ENCODE measurements at places on chromosomes 16 and 17.

GRCh38 chr17:57889892-57890856, 40.3 kb upstream of the MRPS23 start:
- H3K36me3 ChIP-seq: no peaks in the 10 kb centered on the region
- no peaks in the 10 kb centered on the region for H3K27me3 ChIP-seq
- H3K27ac ChIP-seq: no peak overlapping the region
- peaks cover 16% of the 10 kb centered on the region for H3K4me1 ChIP-seq

- H3K4me3 ChIP-seq: no peak overlapping the region
- H3K4me1 ChIP-seq: peaks cover 8% of the 10 kb centered on the region
- H3K27ac ChIP-seq: no peak overlapping the region
- H3K36me3 ChIP-seq: no peaks in the 10 kb centered on the region
- peaks cover 5% of the 10 kb centered on the region for H3K27me3 ChIP-seq
These were observed 41.5 kb upstream of the MED9 start for GRCh38 chr17:17435323-17435722.

- no peak for DNase-seq
- peak overlapping the region; percentile 71 for H3K4me3 ChIP-seq
- H3K27me3 ChIP-seq: no peaks in the 10 kb centered on the region
- H3K4me1 ChIP-seq: peaks cover 29% of the 10 kb centered on the region
- peaks cover 25% of the 10 kb centered on the region for H3K36me3 ChIP-seq
- peak overlapping the region; percentile 87 for H3K27ac ChIP-seq
These were observed 2.8 kb downstream of the SF3B3 start for GRCh38 chr16:70526403-70526802.

DNA sequence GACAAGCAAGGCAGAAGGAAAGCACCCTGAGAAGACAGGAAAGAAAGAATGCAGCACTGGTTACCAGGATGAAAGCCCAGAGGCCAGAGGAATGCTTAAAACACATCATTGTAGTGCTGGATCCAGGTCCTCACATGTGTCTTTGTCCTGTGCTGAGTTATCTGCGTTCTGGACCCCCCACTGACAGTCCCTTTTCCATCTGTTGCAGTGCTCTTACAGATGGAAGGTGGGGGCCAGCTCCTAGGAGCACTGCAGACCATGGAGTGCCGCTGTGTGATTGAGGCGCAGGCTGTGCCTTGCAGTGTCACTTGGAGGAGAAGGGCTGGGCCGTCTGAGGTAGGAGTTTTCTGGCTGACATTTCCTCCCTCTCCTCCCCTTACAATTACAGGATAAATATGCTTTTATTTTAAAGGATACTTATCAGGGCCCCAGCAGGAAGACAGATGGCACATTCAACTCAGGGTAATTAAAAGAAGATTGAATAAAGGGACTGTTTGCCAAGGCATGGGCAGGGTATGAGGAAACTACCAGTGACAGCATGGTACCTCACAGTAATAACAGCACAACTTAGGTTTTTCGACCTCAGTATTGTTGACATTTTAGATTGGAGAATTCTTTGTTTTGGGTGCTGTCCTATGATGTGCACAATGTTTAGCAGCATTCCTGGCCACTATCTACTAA, 3.0 kb downstream of the EME1 start:
- H3K27me3 ChIP-seq: no peaks in the 10 kb centered on the region
- no peak for DNase-seq
- peaks cover 15% of the 10 kb centered on the region for H3K4me1 ChIP-seq

DNA sequence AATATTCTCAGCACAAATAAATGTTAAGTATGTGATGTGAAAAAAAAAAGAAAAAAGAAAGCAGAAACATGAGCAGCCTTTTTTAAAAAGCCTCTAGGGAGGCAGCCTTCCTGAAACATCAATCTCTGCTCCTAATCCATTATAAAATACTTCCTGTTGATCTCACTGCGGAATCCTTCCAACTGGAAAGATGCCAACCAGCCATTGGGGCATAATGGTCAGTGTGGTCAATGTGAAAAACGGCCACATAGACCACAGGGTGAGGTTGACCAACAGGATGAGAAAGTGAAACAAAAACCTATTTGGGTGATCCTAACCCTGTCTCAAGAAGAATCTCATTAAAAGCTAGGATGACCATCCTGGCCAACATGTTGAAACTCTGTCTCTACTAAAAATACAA, 26.1 kb upstream of the ABCA8 start:
- no peaks in the 10 kb centered on the region for H3K36me3 ChIP-seq
- no peak for DNase-seq
- H3K27me3 ChIP-seq: no peaks in the 10 kb centered on the region

DNA sequence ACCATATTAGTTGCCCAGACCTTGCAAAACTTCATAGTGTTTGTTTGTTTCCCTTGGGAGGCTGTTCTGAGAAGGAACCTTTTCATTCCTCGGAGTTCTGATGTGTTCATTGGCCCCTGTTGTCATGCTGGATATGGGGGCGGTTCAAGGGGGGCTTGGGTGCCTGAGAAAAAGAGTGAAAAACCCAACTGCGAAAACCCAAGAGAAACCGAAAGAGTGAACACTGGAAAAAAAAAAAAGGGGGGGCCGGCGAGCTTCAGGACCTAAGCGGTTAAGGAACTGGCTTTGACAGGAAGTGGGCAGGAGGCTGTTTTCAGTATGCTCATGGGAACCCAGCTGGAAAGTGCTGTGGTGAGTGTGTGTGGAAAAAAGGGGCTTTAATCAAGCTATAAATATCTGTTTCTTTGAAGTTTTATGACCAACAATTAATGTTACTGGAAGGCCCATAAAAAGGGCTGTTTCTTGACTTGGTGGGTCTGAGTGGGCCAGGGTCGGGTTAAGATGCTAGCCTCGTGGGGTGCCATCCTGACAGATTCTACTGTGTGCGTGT, 510.7 kb downstream of the MAF start:
- no peaks in the 10 kb centered on the region for H3K36me3 ChIP-seq
- H3K27ac ChIP-seq: no peak overlapping the region
- no peaks in the 10 kb centered on the region for H3K4me1 ChIP-seq

DNA sequence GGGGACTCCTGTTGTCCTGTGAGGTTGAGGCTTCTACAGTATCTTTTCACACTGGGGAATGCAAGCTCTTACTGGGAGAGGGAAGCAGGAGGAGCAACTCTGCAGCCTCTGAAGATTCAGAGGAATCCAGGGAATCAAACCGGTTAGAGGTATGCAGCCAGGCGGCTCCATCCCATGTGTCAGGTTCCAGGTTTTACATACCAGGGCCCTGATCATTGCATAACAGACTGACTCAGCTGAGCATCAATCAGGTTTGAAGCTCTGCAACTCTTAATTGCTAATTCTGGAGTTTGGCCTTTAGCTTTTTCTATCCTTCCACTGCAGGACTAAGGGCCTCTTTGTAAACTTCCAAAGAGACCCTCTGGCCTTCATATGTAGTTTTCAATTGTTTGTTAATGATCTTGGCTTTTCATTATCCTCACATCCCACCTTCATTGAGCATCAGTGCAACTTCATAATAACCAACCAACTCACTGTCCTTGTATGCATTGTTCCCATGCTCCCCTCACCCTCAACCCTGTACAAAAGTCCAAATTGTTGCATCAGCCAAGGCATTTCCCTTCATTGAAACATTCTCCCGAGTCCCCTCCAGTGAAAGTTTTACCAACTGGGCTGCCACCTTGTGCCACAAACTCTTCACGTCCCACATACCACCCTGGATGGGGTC, 59.7 kb upstream of the DHX40 start:
- H3K4me1 ChIP-seq: peaks cover 2% of the 10 kb centered on the region
- no peaks in the 10 kb centered on the region for H3K36me3 ChIP-seq
- no peak overlapping the region for H3K4me3 ChIP-seq
- peak overlapping the region; percentile 1 for H3K27ac ChIP-seq
- no peaks in the 10 kb centered on the region for H3K27me3 ChIP-seq

DNA sequence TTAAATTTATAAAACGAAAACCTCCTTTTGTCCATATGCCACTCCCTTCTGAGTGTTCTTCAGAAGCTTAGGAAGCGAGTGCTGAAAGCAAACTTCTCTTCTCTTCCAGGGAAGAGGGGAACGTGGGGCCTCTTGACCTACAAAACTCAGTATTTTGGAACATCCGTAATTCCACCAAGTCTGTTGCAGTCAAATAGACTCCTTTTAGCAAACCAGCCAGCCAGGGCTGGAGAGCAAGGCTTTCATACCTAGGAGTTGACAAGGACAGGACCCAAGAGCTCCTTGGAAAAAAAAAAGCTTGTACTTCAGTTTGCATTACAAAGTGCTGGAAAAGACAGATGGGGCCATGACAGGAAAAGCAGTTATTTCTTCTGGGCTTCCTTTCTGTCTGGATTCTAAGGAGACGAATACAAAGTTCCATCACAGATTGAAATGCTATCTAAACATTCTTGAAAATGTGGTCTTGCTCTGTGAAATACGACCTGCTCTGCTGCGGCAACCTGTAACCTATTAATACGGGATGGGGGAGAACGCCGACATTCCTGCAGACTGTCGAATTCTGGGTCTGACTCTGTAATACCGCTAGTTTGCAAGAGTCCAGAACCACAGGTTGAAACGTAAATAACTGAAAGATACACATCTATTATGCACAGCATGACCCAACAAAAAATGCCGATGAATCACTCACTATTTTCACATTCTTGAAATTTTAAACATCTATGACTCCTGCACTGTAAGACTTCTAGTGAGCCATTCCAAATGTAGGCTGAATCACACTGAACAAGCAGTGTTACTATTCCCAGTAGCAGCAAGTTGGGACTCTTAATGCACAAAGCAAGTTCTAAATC, 20.6 kb downstream of the VPS53 start:
- H3K27me3 ChIP-seq: no peaks in the 10 kb centered on the region
- no peak overlapping the region for H3K4me3 ChIP-seq
- no peaks in the 10 kb centered on the region for H3K4me1 ChIP-seq
- peaks cover 16% of the 10 kb centered on the region for H3K36me3 ChIP-seq
- no peak overlapping the region for H3K27ac ChIP-seq

DNA sequence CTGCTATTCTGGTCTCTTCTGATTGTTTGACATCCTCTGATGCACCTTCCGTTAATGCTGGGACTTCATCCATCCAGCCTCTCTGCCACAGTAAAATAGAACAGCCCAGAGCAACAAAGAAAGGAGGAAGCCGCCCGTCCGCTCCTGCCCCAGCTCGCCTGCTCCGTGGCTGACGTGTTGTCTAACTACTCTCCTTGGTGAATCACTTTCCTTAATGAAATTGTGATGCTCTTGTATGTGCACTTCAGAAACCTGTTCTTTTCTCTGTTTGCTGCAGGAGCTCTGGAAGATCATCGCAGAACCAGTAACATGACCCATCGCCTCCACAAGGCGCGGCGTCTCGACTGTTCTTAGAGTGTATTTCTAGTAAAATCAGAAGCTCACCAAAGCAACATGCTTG, 24.3 kb downstream of the METTL22 start:
- no peak for DNase-seq
- no peaks in the 10 kb centered on the region for H3K4me1 ChIP-seq
- H3K27ac ChIP-seq: no peak overlapping the region
- peaks cover 51% of the 10 kb centered on the region for H3K36me3 ChIP-seq

- peaks cover 20% of the 10 kb centered on the region for H3K36me3 ChIP-seq
- H3K27me3 ChIP-seq: no peaks in the 10 kb centered on the region
- H3K27ac ChIP-seq: no peak overlapping the region
- H3K4me3 ChIP-seq: no peak overlapping the region
- no peaks in the 10 kb centered on the region for H3K4me1 ChIP-seq
These were observed 26.0 kb upstream of the CDH15 start for GRCh38 chr16:89145406-89146161.

GRCh38 chr16:2157480-2158261, 2.1 kb downstream of the TRAF7 start:
- DNase-seq: no peak
- H3K36me3 ChIP-seq: no peaks in the 10 kb centered on the region
- peaks cover 37% of the 10 kb centered on the region for H3K4me1 ChIP-seq
- no peaks in the 10 kb centered on the region for H3K27me3 ChIP-seq

DNA sequence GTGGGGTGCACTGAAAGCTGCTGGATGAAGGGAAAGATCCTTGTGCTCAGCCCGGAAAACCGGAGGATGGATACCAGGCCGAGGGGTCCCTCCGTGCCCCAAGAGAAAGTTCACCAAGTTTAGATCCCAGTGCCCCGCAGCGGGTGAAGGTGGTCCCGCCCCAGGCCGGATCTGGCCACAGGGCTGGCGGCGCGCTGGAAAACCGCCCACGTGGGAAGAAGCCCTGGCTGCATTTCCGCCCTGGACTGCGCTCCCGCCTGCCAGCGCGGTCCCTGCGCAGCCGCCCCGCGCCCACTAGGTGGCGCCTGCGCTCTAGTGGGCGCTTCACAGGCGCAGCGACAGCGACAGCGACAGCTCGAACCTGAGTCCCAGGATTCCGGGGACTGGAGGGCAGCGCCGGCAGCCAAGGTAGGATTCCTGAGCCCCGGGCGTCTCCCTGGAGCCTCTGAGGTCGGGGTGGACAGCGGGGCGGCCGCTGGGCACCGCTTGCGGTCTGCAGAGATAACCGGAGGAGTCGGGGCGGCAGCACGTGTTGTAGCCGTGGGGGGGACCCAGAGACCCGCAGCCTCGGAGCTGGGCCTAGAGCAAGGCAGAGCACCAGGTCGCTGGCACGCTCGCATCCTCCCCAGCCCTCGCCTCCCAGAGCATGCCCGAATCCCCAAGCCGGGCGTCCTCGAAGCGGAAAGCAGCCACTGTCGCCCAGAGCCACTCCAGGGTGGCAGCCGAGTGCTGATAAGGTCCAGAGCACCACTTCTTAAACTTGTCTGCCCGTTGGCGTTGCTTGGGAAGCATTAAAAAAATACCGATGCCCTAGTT, at the start of gene CHD9:
CHD9 (plus strand) TSS at position 322 of the 816 bp plus-strand sequence. CDS start 101,099 bp downstream, outside the sequence.
- H3K4me1 ChIP-seq: peaks cover 8% of the 10 kb centered on the region
- peak; percentile 76 for DNase-seq
- H3K4me3 ChIP-seq: peak within 1 kb of the TSS; percentile 73

DNA sequence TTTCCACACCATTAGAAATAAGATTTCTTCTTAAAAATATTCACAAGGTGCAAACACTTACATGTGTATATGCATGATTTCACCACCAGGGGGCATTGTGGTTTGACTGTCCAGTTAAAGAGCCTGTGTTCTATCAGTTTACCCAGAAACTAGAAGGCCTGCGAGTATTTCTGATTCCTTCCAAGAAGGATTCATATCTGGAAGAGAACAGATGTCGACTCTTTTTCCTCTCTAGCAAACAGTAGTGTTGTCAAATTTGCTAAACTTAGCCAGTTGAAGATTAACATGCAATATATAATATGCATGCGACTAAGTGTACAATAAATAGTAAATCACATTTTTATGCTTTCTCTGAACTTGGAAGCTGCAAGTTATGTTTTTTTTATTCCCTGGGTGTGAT, 404.1 kb downstream of the WWOX start:
- no peaks in the 10 kb centered on the region for H3K27me3 ChIP-seq
- H3K4me1 ChIP-seq: peaks cover 16% of the 10 kb centered on the region
- DNase-seq: peak; percentile 30
- H3K36me3 ChIP-seq: no peaks in the 10 kb centered on the region

All from progenitor cell of endocrine pancreas (in vitro differentiated cells).